HTR-8/SVneo (cell line): ENCODE measurements at places on chromosomes 2 and 18.

- DNase-seq: no peak
Observed at GRCh38 chr2:132797556-132797955, 127.6 kb upstream of the LYPD1 start.

- no peak for DNase-seq
Observed at GRCh38 chr2:25757906-25758305, 84.5 kb upstream of the DTNB start.

- DNase-seq: no peak
Observed at GRCh38 chr2:177184606-177185005, 28.0 kb upstream of the HNRNPA3 start.

GRCh38 chr2:239177908-239178307 is 222.9 kb downstream of the HDAC4 start:
- DNase-seq: no peak

- no peak for DNase-seq
Observed at GRCh38 chr2:228802181-228803071, 468.7 kb downstream of the PID1 start.

DNA sequence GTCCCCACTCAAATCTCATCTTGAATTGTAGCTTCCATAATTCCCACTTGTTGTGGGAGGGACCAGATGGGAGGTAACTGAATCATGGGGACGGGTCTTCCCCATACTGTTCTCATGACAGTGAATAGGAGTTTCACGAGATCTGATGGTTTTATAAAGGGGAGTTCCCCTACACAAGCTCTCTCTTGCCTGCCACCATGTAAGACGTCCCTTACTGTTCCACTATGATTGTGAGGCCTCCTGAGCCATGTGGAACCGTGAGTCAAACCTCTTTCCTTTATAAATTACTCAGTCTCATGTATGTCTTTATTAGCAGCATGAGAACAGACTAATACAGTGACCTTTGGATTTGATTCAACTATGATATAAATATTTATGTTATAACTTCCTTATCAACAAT is 78.0 kb downstream of the CYRIA start:
- DNase-seq: no peak

- DNase-seq: no peak
Observed at GRCh38 chr2:14693874-14694273, 61.4 kb downstream of the LRATD1 start.

DNA sequence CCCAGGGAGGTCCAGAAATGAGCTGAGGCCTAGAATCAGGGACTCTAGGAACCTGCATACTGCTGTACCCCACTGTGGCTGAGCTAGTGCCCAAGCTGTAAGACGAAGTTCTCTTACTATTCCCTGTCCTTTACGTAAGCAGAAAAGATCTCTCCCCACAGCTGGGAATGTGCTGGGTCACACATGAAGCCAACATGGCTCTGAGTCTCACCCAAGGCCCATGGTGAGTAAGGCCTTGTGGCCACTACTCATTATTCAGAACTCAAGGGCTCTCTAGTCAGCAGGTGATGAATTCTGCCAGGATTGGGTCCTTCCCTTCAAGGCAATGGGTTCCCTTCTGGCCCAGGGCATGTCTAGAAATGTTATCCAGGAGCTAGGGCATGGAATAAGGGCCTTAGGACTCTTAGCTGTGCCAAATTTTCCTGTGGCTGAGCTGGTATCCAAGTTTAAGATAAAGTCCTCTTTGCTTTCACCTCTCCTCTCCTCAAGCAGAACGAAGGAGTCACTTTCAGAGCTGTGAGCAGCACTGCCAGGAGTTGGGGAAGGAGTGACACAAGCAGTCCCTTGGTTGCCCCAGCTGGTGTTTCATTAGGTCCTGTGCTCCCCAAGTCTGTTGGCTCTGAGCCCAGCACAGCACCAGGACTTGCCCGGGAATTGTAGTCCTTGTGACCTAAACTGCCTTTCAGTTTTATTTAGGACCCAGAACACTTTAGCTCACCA is 707.6 kb downstream of the SLC4A3 start:
- no peak for DNase-seq

GRCh38 chr2:59826177-59826576 is 727.3 kb downstream of the BCL11A start:
- no peak for DNase-seq

DNA sequence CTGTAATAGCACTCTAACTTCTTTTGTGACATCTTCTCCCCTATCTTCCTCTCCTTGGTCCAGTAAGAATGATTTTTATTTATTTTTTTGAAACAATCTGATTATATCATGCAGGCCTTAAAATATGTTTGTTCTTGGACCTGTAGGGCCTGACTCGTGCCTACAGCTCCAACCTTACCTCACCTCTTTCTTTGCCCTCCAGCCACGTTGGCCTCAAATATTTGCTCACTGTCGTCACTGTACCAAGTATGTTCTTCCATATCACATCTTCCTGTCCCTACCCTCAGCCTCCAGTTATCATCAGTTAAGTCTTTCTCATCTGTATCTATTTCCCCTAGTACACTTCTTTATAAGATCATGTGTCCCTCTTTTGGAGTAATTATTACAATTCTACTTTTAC is 125.5 kb downstream of the CDH7 start:
- no peak for DNase-seq

GRCh38 chr18:39681061-39681460 is 2115.5 kb upstream of the CELF4 start:
- DNase-seq: no peak

- no peak for DNase-seq
Observed at GRCh38 chr2:23861952-23862351, 65.0 kb downstream of the ATAD2B start.

- no peak for DNase-seq
Observed at GRCh38 chr2:27721335-27721734, 50.2 kb upstream of the MRPL33 start.

GRCh38 chr18:27604583-27604982 is 419.5 kb upstream of the CHST9 start:
- DNase-seq: no peak

GRCh38 chr2:195202163-195202845 is 454.7 kb upstream of the SLC39A10 start:
- DNase-seq: no peak

DNA sequence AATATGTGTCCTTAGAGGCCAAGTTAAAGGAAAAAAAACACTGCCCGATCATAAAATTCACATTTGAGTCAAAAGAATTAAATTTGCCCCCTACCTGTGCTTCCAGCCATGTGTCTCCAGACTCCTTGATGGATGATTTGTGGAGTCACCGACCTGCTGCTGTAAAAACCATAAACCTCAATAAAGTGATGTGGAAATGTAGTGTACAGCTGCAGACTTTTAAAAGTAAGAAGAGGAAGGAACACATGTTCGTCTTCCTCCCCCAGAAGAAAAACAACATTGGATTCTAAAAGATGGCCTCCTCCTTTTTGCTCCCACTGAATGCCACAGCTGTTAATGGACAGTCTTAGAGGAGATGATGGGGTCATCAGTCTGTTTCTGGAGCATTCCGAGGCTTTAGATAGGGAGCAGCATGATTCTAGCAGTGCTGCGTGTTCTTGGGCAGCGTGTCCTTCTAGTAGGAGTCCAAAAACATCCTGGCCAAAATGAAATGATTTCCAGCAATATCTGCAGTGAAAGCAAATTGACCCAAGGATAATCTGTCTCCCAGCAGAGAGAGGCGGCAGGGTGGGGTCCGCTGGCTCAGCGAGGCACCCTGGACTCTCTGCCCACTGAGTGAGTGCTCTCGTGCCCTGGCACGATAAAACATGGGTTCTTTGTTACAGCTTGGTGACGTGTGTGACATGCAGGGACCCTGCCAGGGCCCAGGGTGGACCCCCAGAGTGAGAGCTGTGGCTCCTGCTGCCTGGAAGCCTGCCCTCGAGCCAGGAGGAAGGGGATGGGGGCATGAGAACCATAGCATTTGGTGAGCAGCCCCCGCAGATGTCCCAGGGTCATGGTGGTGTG is 196.1 kb downstream of the FAM210A start:
- no peak for DNase-seq

DNA sequence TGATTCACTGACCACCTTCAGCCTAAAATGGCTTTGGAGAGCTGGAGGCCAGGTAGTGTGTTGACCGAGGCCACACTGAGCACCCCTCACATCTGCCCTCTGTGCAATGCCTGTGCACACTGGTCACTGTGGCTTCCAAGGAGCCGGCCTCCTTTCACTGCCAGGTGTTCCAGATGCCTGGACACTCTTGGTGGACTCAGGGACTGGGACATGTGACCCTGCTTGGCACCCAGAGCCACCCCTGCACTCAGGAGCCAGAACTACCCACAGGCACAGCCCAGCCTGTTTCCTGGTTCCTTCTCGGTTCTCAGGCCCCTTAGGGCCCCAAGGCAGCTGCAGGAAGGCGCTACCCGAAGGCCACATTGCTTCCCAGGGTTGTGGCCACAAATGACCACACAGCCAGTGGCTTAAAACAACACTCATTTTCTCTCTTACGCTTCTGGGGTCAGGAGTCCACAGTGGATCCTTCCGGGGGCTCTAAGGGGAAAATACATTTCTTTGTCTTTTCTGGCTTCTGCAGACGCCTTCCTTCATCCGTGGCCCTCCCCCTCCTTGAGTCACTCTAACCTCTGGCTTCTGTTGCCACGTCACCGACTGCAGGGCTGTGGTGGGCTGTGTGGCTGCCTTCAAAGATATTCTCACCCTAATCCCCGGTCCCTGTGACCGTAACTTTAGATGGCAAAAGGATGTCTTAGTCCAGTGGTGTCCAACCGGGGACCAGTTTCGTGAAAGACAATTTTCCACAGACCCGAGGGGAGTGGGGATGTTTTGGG is 78.6 kb downstream of the ASB1 start:
- DNase-seq: no peak

GRCh38 chr2:84840306-84840705 is 40.6 kb downstream of the TRABD2A start:
- DNase-seq: peak; percentile 25

DNA sequence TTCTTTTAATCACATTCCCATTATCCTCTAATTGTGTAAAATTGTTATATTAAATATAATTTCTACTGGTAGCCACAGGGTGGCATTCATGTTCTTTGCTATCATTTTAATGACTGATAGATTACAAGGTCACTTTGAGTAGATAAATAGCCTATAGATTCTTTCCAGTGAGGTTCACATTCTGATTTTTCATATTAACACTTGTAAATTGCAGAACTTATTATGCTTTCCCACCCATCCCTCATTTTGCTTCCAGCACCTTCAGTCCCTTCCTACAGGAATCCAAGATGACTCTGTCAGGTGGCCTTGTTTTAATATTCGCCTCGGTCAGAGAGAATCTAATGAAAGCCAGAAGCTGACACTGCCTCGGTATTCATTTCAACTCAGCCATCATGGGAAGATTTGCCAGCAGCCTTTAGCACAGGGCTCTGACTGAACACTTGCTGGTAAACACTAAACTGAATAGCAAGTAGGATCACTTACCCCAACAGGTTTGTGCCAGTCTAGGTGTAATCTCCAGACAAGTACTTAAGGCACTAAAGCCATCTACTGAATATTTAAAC is 101.2 kb upstream of the FSHR start:
- DNase-seq: no peak

DNA sequence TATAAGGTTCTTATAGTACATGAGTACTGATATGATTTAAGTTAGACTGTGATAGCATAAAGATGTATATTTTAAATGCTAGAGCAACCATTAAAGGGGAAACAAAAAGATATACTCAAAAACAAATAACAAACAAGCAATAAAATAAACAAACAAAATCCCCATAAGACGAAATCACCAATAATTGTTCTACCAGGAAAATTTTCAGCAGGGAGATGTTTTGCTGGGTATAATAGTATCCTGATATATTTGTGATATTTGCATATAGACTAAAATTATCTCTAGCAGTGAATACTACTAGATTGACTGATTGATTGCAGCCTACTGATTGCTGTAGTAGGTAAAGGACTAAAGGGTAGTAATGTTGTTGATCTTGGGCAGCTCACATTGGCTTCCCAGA is 177.4 kb downstream of the TMEM182 start:
- no peak for DNase-seq

DNA sequence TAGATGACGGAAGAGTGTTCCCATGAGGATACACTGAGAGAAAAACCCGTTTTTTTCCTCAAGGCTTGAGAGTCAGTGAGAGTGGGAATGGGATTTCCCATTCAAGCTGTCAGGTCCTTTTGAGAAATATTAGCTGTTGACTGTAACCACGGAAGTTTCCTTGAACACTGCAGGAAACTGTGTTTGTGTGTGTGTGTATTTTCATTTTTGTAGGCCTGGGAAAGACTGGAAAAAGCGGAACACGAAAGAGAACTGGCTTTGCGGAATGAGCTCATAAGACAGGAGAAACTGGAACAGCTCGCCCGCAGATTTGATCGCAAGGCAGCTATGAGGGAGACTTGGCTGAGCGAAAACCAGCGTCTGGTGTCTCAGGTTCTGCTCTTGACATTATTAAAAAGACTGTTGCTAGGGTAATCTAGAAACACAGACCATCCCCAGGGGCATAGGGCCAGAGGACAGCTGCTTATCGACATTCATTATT is 98.8 kb upstream of the EML6 start:
- DNase-seq: no peak

GRCh38 chr2:71467180-71467815 is 13.9 kb downstream of the DYSF start:
- no peak for DNase-seq

GRCh38 chr18:32468147-32468845 is 2.4 kb downstream of the GAREM1 start:
- no peak for DNase-seq

DNA sequence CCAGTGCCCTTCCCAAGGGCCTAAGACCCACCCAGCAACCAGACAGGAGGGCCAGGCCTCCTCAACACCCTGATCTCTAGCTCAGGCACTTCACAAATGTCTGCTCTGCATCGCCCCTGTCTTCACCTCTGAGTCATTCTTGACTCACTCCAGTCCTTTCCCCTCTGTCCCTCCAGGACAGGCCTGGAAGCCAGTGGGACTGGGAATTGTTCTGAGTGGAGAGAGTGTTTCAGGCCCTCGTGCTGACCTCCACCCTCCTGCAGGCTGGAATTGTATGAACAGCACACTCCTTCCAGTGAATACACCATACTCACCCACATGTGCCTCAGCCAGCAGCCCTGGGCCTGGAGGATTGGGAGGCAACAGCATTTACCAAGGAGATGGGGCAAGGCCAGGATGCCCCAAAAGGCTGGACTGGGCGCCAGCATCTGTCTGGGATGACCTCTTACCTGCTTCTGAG is 304.2 kb downstream of the CYP26B1 start:
- peak; percentile 67 for DNase-seq

GRCh38 chr18:71760541-71760940 is 783.6 kb downstream of the CBLN2 start:
- DNase-seq: no peak

GRCh38 chr2:64342195-64343099 is 111.5 kb upstream of the LGALSL start:
- no peak for DNase-seq

- DNase-seq: no peak
Observed at GRCh38 chr2:28428486-28428885, 35.8 kb downstream of the FOSL2 start.
